ENCODE measurements at places on chromosomes 7 and 10. TPM values are rescaled to one million over a fixed set of nuclear protein-coding genes. Genes with fewer than 3 reads are reported as not detected.

Gene LIPF
- polyA plus RNA-seq, result 0.29 TPM

DNA sequence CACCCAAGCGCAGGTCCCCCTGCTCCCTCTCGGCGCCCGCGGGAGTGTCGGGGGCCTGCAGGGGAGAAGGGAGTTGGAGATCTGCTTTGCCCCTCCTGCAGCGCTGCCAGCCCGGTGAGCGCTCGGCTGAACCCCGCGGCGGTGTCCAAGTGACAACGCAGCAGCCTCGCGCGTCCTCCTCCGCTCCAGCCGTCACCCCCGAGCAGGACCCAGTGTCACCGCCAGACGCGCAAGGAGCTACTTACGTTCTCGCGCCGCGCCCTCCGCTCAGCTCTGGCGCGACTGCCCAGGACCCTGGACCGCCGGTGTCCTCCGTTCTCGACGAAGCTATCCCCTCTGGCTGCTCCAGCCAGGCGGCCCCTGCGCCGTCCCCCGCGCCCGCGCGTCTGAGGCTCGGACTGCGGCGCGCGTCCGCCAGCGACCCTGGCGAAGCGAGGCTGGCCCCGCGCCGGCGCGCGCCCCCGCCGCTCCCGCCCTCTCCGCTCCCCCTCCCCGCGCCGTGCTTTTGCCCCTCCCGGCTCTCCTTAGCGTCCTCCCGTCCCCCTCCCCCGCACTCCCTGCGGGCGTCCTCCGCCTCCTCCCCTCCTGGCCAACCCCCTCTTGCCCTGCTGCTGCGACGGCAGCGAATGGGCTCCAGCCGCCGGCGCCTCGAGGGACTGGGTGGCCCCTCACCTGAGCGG, at the start of gene NRCAM:
Gene NRCAM, minus strand, starts transcription at position 439 of the 680 bp plus-strand sequence. CDS start 216,372 bp downstream, outside the sequence.
- DNase-seq, result peak; percentile 66

DNA sequence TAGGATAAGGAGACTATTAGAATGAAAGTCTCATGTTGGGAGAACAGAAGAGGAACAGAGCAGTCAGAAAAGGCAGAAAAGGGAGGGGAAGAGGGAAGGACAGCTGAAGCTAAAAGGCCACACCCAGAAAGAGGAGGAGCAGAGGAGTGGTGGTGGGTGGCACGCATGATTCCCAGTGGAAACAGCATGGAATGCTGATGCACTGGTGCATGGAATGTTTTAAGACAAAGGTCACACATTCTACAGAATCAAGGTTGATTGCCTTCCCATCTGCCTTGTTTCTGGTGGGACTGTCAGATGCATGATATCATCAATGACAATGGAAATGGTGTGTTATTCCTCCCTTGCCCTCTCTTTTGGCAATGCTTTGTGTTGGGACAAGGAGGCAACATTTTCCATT, 285.4 kb upstream of the MKI67 start:
- DNase-seq, result no peak

- no peak for DNase-seq
Observed at GRCh38 chr10:13528875-13529713, at the start of gene BEND7. TSS of gene BEND7 (minus strand) at chr10:13529014. CDS start at chr10:13528533, 481 bp downstream.

- no peak for DNase-seq
Observed at GRCh38 chr10:104941662-104942061, 300.6 kb downstream of the SORCS3 start.

- no peak for DNase-seq
Observed at GRCh38 chr7:137462074-137462715, 118.7 kb upstream of the PTN start.

All from renal cortex interstitium (tissue), 15 donors.